ENCODE measurements at places on chromosomes 12 and 14.

DNA sequence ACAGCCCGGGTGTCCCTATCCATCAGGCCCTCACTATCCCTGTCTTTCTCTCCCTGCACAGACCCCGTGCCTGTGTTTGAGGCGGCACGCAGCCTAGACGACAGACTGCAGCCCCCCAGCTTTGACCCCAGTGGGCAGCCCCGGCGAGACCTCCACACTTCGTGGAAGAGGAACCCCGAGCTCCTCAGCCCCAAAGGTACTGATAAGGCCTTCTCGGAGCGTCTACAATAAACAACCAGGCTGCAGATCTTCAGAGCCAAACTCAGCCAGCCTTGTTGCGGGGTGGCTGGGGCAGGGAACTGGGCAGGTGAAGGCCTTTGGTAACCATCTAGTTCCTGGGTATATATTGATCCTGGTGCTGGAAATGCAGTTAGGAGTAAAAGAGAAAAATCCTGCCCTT lies 77.5 kb downstream of the PHETA1 start:
- no peak for DNase-seq

GRCh38 chr14:100306101-100306997 lies at the start of gene SLC25A29:
SLC25A29 (minus strand) TSS chr14:100306444; CDS start chr14:100306232, 212 bp downstream.
- peak; percentile 89 for DNase-seq

GRCh38 chr12:130768120-130768519 lies 52.0 kb upstream of the RIMBP2 start:
- no peak for DNase-seq

- DNase-seq, result no peak
These were observed 29.5 kb upstream of the RHOJ start for GRCh38 chr14:63174760-63175191.

DNA sequence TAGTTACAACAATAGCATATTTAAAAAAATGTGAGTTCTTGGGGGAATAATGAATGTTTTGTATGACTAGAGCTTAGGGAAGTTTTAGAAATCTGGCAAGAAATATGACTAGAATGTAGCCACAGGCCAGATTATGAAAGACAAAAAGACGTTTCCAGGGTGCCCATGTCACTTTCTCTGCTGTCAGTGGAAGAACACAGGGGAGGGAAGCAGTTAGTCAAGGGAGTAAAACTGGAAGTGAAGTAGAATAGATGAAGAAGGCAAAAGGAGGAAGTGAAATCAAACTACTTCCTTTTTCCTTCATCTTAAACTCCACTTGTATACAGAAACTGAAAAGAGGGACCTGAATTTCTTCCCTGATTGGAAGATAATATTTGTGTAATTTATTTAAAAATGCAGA lies 81.2 kb upstream of the ATP2B1 start:
- no peak for DNase-seq

GRCh38 chr14:70641548-70642302 lies at the start of gene TTC9:
TTC9 (plus strand) TSS chr14:70641916; CDS start chr14:70642130, 214 bp downstream.
- DNase-seq, result no peak

- no peak for DNase-seq
These were observed 32.4 kb downstream of the LTBP2 start for GRCh38 chr14:74579447-74580274.

DNA sequence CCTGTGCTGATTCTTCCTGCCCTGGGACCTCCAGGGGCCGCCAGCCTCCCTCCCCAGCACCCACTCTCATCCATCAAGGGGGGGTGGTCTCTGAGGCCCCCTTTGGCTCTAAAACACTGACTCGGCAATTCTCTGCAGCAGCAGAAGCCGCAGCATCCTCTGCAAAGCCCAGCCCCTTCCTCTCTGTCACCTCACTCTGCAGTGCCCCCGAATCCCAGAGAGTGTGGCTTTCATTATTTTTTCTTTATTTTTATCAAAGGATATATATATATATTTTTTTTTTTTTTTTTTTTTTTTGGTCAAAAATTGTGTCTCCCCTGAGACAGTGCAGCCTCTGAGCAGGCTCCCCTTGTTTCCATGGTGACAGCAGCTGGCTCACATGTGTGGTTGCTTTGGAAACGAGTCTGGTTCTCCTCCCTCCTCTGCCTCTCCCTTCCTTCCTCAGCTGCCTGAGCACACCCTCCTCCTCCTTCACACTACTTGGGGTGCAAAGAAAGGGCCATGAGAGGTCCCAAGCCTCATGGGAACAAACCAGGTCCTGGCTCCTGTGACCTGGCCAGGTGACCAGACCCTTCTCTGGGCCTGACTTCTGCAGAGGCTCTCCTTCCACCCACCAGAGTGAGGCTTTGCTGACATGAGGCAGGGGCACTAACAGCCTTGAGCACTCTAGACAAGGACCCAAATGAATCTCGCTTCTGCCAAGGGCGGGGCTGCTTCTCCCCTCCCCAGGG lies 100.5 kb downstream of the LRRC74A start:
- peak; percentile 72 for DNase-seq

DNA sequence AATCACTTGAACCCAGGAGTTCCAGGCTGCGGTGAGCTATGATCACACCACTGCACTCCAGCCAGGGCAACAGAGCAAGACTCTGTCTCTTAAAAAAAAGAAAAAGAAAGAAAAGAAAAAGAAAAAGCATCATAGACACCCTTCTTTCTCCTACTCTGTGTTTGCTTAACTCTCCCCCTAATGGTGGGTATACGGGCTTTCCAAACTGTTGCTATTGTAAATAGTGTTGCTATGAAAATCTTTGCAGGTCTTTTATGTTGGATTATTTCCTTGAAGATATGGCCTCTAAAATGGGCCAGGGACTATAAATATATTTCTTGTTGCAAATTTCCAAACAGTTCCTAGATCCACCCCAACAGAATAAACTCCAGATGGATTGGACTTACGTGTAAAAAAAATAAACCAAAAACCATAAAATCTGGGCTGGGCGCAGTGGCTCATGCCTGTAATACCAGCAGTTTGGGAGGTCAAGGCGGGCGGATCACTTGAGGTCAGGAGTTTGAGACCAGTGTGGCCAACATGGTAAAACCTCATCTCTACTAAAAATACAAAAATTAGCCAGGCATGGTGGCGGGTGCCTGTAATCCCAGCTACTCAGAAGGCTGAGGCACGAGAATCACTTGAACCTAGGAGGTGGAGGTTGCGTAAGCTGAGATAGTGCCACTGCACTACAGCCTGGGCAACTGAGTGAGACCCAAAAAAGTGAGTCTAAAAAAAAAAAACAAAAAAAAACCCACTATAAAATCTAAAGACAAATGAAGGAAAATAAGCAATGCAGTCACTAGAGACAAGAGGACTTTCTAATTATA lies 25.9 kb downstream of the NFKBIA start:
- no peak for DNase-seq

DNA sequence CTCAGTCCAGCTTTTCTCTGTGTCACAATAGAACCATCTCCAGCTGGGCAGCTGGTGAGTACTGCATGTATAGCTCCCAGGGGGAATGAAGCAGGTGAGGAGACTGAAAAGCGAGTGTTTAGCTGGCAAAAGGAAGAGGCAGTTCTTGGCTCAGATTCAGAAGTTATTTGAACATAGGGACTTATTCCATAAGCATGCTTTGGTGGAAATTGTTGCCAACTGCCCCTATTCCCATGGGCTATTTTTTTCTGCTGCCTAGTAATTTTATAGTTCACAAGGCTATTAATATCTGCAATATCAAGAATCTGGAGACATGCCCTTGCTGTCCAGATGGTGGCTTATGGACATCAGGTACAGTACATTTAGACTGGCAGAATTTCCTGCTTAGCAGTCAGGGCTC lies 1112.7 kb downstream of the LRFN5 start:
- DNase-seq, result no peak

- no peak for DNase-seq
These were observed 23.0 kb downstream of the KLRK1 start for GRCh38 chr12:10366875-10367274.

DNA sequence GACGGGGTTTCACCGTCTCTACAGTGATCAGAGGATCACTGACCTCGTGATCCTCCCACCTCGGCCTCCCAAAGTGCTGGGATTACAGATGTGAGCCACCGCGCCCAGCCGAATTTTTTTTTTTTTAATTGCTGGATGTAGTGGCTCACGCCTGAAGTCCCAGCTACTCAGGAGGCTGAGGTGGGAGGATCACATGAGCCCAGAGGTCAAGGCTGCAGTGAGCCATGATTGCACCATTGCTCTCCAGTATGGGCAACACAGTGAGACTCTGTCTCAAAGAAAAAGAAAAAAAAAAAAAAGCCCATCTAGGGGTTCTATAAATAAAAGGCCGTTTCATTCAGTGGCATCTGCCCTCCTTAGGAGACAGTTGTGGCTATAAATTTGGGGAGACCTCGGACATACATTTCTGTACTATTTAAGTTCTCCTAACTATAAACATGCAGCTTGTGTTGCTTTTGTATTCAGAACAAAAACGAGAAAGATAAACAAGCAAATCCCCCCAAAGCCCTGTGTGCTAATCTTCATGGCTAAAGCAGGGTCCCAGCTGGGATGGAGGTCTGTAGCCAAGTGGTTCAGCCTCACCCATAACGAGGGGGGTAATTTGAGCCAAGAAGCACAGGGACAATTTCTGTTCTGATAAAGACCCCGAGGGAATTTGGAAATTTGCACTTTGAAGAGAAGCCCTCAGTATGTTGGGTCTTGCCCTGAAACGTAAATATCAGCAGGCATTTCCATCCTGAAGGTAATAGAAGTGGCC lies 35.0 kb upstream of the BCL7A start:
- no peak for DNase-seq

DNA sequence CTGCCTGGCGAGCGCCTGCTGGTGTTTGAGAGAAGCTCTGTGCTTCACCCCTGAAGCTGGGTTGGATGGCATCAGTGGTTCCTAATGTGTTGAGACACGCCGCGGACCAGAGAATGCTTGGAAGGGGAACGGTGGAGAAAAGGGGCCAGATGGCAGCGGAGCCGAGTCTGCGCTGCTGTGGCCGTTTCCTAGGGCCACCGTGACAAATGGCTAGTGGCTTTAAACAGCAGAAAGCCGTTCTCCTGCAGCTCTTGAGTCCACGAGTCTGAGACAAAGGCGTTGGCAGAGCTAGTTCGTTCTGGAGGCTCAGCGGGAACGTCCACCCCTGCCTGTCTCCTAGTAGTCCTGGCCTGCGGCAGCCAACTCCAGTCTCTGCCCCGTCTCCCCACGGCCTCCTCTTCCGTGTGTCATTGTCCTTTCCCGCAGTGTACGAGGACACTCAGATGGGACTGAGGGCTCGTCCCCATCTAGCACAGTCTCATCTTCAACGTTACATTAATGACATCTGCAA lies 103.6 kb downstream of the ADGRD1 start:
- DNase-seq, result no peak

DNA sequence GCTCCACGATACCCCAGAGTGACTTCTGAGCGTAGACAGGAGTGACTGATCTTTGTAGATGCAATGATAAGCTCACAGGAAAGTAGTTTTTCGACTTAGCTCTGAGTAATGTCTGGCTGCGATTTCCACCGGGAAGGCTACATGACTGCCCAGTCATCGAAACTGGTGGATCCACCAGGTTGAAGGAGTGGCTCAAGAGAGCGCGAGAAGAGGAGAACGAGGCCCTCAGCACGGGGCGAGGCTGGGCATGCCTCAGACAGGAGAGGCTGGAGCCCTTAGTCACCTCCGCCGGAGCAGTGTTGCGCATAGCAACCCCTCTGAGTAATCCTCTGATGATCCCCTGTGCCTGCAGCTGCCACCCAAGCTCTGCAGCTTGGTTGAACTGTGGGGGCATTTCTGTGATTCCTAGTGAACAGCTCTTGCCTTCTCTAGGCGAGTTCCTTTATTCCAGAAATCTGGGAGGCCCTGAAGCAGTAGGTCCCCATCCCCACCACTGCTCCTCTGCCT lies 25.6 kb downstream of the ELK3 start:
- DNase-seq, result no peak

- DNase-seq, result no peak
These were observed 6.6 kb upstream of the SLC8B1 start for GRCh38 chr12:113341535-113341934.

GRCh38 chr14:53032161-53032803 lies 81.4 kb upstream of the FERMT2 start:
- DNase-seq, result no peak

DNA sequence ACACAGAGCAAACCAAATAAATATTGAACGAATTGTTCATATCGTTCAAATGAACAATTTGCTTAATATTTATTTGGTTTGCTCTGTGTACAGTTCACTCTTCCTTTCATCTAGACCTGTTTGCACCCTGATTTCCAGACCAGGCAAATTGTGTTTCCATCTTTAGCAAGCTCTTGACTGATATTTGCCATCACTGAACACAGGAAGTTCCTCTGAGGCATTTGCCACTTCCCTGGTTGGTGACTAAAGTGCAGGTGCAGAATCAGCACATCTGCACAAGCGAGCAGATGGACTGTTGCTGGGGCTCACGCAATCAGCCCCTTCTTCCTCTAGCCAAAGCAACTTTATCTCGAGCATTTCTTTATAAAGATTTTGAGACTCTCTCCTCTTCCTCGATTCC lies 112.9 kb downstream of the DAAM1 start:
- peak; percentile 37 for DNase-seq

- no peak for DNase-seq
These were observed 106.3 kb upstream of the FKBP4 start for GRCh38 chr12:2688381-2688931.

DNA sequence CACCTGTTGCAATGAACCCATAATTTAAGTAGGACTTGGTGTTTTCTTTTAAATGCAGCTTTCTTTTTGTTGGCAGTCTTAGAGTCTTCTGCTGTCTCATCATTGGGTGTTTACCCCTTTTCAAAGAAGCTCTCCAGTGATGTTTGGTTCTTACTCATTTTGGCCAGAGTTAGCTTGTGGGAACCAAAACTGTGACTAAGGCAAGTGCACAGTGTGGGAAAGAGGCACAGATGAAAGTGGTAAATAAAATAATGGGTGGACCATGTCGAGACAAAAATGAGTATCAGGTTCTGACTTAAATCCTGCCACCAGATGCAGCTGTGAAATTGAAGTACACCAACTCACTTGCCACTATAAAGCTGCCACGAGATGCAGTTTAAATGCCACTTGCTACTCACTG lies 615.4 kb upstream of the MIS18BP1 start:
- no peak for DNase-seq

DNA sequence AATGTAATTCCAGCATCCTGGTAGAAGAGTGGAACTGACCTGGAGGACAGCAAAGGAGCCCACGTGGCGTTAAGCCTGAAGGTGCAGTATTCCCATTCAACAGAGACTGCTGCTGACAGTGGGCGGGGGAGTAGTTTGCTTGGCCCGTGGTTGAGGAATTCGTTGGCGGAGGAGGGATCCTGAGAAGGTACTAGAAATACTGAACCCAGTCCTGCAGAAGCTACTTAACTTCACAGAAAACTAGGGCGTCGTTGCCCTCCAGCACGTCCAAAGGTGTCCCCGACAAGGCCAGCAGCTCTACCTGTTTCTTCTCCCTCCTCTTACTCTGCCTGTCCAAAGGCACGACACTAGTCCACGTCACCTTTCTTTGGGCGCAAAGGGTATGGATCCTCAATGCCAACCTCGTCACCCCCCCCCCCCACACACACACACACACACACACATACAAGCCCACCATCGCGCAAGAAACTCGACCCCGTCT lies 303 bp downstream of the PUS7L start:
- no peak for DNase-seq

DNA sequence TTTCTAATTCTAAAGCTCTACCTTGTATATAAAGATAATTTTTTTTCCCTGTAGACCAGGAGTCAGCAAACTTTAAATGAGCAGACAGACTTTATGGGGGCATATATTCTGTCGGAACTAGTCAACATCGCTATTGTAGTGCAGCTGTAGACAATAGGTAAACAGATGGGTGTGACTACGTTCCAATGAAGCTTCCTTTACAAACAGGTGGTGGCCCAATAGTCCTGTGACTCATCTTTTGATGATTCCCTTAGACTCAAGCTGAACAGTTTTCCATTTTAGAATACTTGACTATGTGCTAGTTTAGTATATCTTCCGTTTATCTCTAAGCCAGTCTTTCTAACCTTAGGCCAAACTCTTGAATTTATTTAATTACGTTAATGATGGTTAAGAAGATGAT lies 16.3 kb downstream of the MUCL1 start:
- no peak for DNase-seq

GRCh38 chr14:71650187-71650755 lies 282.0 kb upstream of the RGS6 start:
- no peak for DNase-seq
